ENCODE measurements at places on chromosomes 12 and 14. TPM values are rescaled to one million over a fixed set of nuclear protein-coding genes. Genes with fewer than 3 reads are reported as not detected.

DNA sequence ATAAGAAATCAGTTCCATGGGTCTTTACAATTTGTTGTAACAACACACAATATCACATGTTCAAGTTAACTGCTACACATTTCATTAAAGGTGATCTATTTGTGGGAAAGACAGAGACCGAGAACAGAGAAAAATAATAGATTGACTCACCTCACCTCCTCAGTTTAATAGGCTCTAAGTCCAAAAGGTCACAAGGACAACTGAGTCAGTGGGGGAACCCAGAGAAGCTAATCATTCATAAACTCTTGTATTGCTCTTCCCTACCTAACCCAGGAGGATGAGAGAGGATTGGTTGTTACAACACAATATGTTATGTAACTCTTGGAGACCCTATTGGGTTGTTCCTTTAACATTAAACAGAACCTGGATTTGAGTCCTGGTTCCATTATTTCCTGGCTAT is 72.2 kb upstream of the CRY1 start:
- H3K27ac ChIP-seq: no peak overlapping the region
- no peak overlapping the region for H3K4me3 ChIP-seq
- H3K4me1 ChIP-seq: no peaks in the 10 kb centered on the region
- peaks cover 23% of the 10 kb centered on the region for H3K27me3 ChIP-seq
- H3K36me3 ChIP-seq: no peaks in the 10 kb centered on the region

DNA sequence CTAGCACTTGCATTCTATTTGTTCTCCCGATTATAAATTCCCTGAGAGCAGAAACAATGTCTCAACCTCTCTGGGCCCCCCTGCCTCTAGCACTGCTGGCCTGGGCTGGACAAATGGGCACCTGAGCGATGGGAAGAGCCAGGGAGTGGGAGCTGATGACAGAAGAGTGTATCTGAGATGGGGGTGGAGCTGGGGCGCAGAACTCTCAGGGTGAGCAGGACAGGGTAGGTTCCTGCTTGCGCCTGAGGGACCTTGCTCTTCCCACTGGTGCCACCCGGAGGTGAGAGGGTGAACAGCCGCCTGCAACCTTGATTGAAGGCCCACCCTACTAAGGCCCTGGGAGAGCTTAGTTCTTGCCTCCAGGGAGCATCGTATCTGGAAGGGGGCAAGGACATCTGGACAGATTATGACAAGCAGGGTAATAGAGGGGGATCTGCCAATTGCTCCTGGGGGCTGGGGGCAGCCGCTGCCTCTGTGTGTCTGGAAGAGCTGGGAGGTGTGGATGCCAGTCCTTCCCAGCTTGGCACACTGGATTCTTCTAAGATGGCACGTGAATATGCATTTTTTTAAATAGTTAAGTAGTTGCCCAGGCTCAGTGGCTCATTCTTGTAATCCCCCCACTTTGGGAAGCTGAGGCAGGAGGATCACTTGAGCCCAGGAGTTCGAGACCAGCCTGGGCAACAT is 43.0 kb upstream of the TSPAN9 start:
- no peak overlapping the region for H3K4me3 ChIP-seq
- no peak overlapping the region for H3K27ac ChIP-seq

DNA sequence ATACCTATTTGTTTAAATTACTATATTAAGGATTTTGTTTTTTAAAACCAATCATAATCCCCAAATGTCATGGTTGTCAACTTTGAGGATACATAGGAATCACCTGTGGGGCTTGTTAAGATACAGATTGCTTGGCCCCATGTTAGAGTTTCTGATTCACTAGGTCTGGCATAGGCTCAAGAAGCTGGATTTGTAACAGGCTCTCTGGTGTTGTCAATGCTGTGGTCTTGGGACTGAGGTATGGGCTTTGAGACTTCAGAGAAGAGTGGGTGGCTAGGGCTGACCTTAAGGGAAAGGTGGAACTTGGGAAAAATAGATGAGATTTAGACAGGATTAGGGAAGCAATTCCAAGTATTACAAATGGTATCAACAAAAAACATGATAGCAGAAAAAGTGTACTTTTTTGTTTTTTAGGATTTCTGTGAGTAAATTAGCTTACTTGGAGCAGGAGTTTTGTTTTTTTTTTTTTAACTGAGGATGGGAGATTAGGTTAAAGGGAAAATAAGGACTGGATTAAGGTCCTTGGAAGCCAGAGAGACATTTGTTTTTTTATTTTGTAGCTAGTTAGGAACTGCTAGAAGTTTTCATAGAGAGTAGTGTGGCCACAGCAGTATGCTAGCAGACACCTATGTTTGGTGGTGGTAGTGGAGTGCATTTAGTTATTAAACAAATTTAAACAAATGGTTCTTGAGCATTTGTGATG is 88.6 kb downstream of the RAD51B start:
- H3K4me3 ChIP-seq: no peak overlapping the region
- H3K27me3 ChIP-seq: no peaks in the 10 kb centered on the region
- peaks cover 9% of the 10 kb centered on the region for H3K36me3 ChIP-seq

DNA sequence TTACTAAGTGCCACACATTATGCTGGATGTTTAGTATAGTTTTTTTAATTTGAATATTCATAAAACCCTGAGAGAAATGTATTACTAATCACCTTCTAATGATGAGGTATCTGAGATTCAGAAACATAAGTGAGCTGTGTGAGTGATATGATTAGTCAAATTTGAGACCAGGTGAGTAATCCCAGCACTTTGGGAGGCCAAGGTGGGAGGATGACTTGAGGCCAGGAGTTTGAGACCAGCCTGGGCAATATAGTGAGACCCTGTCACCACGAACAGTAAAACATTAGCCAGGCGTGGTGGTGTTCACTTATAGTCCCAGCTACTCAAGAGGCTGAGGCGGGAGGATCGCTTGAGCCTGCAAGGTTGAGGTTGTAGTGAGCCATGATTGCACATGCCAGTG is 438.4 kb downstream of the RAD51B start:
- H3K27ac ChIP-seq: no peak overlapping the region
- no peaks in the 10 kb centered on the region for H3K36me3 ChIP-seq
- no peak for DNase-seq

DNA sequence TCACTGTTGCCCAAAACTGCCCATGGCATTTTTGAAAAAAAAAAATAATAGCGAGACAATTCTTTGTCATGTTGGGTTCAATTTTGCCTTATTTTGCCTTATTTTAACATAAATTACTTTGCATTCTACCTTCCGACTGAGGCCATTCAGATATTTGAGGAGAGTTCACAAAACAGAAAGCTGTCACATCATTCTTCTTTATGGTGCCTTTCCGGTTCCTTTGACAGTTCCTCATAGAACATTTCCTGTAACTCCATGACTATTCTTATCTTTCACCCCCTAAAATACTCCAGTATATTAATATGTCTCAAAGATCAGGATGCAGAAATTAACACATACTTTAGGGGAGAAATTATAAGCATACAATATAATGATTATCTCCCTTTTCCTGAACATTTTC is 476.7 kb downstream of the NOVA1 start:
- no peaks in the 10 kb centered on the region for H3K36me3 ChIP-seq
- no peak overlapping the region for H3K4me3 ChIP-seq
- no peak overlapping the region for H3K27ac ChIP-seq
- DNase-seq: no peak
- no peaks in the 10 kb centered on the region for H3K27me3 ChIP-seq
- no peaks in the 10 kb centered on the region for H3K4me1 ChIP-seq

DNA sequence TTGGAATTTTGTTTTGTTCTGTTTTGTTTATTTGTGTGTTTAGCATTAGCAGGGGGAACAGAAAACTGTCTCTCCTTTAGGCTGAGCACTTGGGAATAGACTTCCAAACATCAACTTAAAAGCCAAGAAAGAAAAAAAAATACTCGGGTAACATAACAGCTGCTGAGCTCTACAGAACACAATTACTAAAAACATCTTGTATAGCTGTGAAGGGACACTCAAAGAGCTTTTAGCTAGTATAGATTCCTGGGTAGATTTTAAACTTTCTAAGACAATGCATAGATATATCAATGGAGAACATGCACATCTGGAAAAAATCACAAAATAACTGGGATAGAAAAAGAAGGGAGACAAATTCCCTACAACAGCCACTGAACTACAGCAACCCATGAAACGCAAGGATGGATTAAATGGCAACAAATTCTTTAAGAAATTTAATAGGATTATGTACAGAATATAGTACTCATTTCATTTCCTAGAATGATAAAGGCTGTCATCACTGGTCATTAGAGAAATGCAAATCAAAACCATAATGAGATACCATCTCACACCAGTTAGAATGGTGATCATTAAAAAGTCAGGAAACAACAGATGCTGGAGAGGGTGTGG is 174.3 kb upstream of the KRR1 start:
- no peaks in the 10 kb centered on the region for H3K36me3 ChIP-seq
- H3K27me3 ChIP-seq: peaks cover 2% of the 10 kb centered on the region
- H3K4me1 ChIP-seq: no peaks in the 10 kb centered on the region
- H3K4me3 ChIP-seq: no peak overlapping the region
- no peak for DNase-seq
- no peak overlapping the region for H3K27ac ChIP-seq

GRCh38 chr12:126474703-126475102 is 1409.5 kb downstream of the AACS start:
- no peak overlapping the region for H3K4me3 ChIP-seq
- H3K27me3 ChIP-seq: no peaks in the 10 kb centered on the region

DNA sequence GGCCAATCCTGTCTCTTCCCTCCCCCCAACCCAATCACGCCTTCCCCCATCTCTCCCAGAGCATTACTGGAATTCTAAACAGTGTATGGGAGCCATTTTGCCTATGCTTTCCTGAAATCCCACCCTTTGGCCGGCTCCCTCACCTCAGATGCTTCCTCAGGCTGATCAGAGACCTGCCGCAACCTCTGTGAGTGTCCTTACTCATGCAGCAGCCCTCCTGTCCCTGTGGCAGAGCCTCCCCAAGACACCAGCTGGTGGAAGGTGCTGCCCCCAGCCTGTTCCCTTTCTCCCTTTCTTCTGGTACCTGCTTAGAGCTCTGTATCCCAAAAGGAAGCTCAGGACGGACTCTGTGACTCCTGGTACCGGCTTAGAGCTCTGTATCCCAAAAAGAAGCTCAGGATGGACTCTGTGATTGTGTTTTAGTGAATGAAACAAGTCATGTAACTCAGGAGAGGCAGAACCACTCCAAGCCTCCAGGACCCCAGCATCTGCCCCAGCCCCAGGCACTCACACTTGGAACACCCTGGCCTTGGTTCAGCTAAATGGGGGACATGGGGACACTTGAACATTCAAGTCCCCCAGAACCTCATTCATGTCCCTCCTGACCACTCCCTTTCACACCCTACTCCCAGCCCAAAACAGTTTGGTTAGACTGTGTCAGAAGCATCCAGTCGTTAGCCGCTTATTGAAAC is 29.3 kb upstream of the RIN3 start:
- peaks cover 4% of the 10 kb centered on the region for H3K4me1 ChIP-seq
- no peak overlapping the region for H3K27ac ChIP-seq
- H3K36me3 ChIP-seq: no peaks in the 10 kb centered on the region
- H3K4me3 ChIP-seq: no peak overlapping the region
- no peak for DNase-seq
- H3K27me3 ChIP-seq: peaks cover 15% of the 10 kb centered on the region

GRCh38 chr14:95664546-95664945 is 21.7 kb upstream of the TCL1B start:
- no peak overlapping the region for H3K27ac ChIP-seq
- no peaks in the 10 kb centered on the region for H3K36me3 ChIP-seq
- no peak overlapping the region for H3K4me3 ChIP-seq
- peaks cover 3% of the 10 kb centered on the region for H3K27me3 ChIP-seq
- no peak for DNase-seq

DNA sequence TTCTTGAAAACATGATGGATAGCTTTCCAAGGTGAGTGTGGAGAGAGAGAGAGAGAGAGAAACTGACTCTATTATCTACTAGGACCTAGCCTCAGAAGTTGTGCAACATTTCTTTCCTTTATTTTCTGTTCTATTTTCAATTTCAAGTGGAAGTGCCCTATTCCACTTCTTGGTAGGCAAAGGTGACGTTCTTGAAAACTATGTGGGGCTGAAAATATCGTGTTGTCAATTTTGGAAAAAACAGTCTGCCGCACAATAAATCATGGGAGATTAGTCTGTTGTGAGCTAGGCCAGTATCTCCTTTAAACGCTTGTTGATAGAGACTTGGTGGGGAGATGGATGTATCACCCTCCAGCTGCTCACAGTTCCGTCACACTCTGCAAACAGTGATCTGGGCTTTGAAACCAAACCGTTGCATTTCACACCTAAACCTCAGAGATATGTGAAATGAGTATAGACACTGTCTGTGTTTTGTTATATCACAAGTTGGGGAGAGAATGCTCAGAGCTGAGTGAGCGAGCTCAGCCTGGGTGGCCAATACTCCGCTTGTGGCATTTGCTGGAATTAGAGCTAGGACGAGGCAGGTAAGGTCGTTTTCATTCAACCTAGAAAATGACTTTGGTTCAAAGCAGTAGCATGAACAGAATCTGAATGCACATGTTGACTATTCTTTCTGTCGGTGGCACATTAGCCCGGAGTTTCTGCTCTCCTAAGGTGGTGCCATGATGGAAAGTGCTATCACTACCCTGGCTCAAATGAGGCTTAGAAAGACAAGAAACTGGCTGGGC is 75.1 kb upstream of the ST8SIA1 start:
- no peaks in the 10 kb centered on the region for H3K36me3 ChIP-seq
- peak; percentile 55 for DNase-seq
- H3K4me3 ChIP-seq: peak overlapping the region; percentile 39
- peaks cover 20% of the 10 kb centered on the region for H3K4me1 ChIP-seq
- peak overlapping the region; percentile 81 for H3K27ac ChIP-seq

DNA sequence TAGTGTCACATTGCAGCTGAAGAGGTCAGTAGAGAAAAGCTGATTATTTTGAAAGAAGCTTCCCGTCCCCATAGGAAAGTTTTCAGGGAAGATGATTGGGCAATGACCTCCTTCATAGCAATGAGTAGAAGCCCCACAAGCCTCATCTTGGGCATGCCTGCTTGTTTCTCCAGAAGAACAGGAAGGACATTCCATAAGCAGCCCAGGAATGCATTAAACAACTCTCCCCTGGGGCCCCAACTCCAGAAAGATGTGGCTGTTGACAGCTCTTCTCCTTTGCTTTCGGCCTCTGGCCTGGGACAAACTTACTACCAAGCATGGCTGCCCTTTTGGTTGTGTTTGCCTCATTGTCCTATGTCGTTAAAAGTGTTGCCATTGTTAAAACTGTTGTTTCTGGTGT is 5.7 kb upstream of the VDR start:
- H3K4me3 ChIP-seq: no peak overlapping the region
- H3K4me1 ChIP-seq: peaks cover 5% of the 10 kb centered on the region
- H3K36me3 ChIP-seq: no peaks in the 10 kb centered on the region
- no peak overlapping the region for H3K27ac ChIP-seq
- H3K27me3 ChIP-seq: peaks cover 57% of the 10 kb centered on the region

- DNase-seq: no peak
- H3K36me3 ChIP-seq: no peaks in the 10 kb centered on the region
- no peak overlapping the region for H3K27ac ChIP-seq
- H3K4me3 ChIP-seq: no peak overlapping the region
- H3K27me3 ChIP-seq: peaks cover 16% of the 10 kb centered on the region
Observed at GRCh38 chr14:94282991-94283723, 9.9 kb downstream of the SERPINA10 start.

Gene CCDC196
- total RNA-seq: not detected

Gene ACSM4
- total RNA-seq: not detected

Gene MYF5
- total RNA-seq: not detected

Gene ASPG
- total RNA-seq: not detected

Gene LTBR
- not detected for total RNA-seq

Gene SPTB
- not detected for total RNA-seq

Gene DNAI7
- not detected for total RNA-seq
